Activated naive CD4-positive, alpha-beta T cell treated with anti-CD3 and anti-CD28 coated beads, Interleukin-2, amount 50 U/mL, for 72 hours (primary cell): ENCODE measurements at places on chromosomes 2 and 18.

DNA sequence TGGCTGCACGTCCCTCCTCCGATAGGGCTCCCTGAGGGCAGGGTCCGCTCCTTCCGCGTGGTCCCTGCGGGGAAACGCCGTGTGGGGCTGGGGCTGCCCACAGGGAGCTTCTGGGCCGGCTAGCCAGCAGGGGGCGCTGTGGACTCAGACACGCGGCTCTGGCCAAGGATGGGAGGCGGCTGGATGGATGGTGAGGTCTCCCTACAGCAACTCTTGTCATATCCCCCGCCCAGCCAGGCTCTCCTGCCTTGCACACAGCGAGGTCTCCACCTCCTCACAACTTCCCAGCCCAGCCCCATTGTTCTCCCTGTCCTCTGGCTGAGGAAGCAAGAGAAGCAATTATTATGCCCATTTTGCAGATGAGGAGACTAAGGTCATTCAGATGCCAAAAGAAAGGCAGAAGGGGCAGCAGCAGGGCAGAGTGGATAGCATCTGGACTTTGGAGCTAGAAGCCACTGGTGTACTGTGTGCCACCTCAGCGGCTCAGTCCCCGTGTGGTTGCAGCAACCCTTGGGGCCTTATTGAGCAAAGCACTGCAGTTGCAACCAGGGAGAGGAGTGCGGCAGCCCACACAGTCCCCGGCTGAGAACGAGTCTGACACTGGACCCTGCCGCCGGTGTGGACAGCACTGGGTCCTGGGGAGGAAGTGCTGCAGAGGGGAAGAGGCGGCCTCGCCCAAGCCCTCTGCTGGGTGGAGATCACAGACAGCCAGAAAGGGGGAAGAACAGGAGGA, 99.0 kb downstream of the ZFP36L2 start:
- DNase-seq = peak; percentile 96

DNA sequence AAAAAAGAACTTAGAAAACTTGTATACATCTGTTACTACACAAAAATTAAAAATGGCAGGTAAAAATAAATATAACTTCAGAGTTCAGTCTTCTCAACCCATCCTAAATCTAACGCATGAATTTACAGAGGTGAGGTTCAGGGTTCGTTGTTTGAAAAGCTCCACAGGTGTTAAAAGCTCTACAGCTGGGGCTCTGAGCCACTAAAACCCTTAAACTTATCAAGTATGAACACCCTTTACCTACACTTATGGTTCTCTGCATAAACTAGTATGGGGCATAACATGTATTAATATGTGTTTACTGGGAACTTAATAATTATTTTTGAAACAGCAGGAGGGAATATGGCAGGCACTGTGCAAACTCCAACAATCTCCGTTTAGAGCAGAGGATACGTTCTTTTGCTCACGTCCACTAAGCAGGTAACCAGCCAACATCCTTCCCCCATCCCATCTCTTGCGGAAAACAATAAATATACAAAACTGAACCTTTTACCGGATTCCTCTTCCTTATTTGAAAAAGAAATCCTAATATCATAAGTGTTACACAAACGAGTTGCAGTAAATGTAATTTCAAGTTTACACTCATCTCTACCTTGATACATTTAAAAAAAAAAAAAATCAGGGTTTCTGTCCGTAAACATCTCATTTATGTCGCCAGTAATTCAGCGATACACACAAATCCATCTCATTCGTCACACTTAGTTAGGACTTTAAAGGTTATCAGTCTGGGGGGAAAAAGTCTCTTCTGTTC, 1.3 kb downstream of the PIAS2 start:
- DNase-seq = no peak

- no peak for DNase-seq
Observed at GRCh38 chr2:160474319-160474645, 19.3 kb downstream of the RBMS1 start.

- no peak for DNase-seq
Observed at GRCh38 chr2:10276481-10277292, 26.0 kb upstream of the HPCAL1 start.

DNA sequence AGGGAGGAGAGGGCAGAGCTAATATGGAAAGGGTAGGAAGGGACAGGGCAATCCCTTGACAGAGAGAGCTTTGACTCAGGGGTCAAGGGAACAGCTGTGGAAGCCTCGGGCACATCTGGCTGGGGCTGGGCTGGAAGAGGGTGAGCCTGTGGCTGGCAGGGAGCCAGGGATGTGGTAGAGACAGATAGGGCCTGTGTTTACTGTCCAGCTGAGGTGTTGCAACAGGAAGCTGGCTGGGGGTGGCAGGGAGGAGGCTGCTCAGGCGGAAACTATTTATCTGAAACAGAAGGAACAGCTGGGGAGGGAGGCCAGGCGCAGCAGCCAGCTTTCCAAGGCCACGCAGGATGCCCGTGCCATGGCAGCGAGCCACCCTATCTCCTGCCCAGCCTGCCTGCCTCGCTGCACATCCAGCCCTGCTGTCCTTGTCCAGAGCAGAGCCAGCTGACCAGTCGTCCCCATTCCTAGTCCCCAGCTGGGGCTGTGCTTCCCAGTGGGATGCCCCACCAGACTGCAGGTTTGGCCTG, 264.7 kb downstream of the CYP26B1 start:
- DNase-seq = no peak

DNA sequence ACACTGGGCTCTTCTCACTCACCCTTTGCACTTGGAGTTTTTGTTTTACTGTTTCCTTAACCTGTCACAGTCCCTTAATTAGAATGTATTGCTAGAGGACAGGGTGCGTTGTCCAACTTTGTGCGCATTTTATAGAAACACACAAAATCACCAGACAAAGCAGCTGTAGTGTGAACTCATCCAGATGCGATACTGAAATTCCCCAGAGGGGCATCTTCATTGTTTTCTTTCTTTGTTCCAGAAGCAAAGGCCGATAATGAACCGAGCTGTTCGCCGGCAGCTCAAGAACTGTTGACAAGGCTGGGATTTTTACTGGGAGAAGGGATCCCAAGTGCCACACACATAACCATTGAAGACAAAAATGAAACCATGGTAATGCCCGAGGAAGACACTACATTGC, 137.6 kb downstream of the WDSUB1 start:
- DNase-seq = no peak

DNA sequence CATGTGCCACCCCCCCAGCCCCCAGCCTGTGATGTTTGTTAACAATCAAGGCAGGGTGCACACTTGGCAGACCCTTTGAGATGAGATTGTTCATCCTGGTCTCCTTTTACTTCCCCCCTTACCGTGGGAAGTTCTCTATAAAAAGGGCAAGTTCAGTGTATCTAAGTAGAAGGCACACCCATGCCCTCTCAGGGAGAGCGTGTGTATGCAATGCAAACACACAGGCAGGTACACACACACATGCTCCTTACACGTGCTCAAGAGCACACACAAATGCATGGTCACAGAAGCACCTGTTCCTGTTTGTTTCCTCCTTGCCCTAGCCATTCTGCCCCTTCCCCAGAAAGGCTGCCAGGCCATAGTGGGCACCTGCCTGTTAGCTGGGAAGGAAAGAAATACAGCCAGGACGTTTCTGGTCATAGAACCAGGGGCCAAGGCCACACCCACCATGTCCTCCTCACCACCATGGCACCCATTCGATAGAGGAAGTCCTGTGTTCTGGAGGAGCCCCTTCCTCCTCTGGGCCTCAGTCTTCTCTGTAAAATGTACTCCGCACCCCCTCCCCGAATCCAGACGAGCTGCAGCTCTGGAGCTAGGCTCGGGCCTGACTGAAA, 3.1 kb downstream of the ATOH8 start:
- DNase-seq = no peak

- DNase-seq = no peak
Observed at GRCh38 chr18:60413944-60414547, 41.5 kb upstream of the MC4R start.

DNA sequence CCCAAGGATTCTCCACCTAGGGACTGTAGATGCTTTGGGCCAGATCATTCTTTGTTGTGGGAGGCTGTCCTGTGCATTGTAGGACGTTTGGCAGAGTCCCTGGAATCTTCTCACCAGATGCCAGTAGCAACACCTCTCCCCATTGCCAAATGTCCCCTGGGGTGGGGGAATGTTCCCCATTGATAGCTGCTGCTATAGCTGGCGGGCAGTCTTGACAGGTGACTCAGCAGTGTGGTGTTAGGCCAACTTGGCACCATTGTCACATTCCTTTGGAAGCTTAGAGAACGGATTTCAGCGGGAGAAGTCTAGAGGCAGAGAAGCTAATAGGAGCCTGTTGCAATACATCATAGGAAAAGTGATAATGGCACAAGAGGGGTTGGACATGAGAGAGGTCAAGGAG, 495.7 kb upstream of the SMIM21 start:
- DNase-seq = no peak

DNA sequence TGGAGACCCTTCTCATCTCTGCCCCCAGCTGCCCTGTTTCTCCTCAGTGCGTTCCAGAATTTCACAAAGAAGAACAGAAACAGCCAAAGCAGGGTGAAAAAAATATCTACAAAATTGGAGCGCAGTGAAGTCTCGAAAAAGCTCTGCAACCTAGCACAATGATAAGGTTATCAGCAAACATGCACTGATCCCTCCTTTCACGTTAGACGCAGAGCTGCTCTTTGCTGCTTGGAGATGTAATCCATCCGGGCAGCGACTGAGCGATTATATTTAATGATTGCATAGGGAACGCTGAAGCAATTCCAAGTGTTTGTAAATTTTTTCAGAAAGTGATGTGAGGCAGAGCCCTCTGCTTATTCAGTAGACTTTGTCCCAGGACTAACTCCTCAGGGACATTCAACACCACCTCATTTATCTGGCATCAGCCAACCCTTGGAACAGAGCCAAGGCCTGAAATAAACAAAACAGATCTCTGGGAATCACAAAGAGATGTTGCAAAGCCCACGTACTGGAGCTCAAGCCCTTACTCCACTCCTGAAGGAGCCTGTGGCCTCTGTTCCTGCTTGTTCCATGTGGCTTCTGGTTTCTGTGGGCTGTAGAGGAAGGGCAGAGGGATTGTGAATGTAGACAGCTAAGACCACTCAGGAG, 172.6 kb upstream of the BCL2L11 start:
- DNase-seq = no peak

DNA sequence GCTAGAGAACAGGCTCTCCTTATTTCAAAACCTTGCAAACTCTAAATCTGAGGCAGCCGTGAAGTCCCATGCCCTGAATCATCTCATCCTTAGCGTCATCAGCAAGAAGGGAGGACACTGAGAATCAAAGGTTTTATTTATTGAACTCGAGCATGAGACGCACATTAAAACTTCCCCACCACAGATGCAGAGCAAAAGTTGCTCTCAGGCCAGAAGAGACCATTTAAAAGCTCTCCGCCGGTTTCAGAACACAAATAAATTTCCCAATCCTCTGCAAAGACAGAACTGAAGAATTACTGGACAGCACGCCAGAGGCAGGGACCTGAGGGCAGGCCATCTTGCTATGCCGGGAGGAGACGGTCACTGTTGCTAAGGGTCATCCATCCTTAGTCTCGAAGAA, 1.3 kb downstream of the AMMECR1L start:
- DNase-seq = no peak

- DNase-seq = no peak
Observed at GRCh38 chr2:105497094-105497493, 98.2 kb upstream of the FHL2 start.

DNA sequence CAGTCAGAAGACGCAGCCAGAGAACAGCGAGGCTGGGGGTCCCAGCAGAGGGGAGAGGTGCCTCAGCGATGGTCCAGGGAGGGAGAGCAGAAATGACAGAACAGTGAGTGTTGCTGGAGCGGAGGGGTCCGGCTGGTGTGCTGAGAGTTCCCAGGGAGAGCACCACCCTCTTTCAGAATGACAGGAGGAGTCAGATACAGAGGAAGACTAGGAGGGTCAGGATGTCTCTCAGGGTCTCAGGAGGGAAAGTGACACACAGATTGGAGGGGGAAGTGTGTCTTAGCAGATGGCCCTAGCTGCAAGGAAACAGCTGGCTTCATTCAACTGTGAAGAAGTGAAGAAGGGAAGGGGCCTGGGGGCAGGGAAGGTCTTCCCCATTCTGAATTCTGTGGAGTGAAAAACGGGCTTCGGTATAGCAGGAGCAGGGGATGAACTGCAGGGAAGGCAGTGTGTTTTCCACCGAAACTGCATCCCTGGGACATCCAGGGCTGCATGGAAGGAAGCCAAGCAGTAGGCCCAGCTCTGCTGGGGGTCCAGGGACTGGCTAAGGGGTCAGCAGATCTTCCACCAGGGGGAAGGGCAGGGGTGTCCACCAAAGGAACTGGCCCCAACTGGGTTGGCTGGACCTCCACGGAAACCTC, 90.0 kb upstream of the OTOS start:
- DNase-seq = no peak

DNA sequence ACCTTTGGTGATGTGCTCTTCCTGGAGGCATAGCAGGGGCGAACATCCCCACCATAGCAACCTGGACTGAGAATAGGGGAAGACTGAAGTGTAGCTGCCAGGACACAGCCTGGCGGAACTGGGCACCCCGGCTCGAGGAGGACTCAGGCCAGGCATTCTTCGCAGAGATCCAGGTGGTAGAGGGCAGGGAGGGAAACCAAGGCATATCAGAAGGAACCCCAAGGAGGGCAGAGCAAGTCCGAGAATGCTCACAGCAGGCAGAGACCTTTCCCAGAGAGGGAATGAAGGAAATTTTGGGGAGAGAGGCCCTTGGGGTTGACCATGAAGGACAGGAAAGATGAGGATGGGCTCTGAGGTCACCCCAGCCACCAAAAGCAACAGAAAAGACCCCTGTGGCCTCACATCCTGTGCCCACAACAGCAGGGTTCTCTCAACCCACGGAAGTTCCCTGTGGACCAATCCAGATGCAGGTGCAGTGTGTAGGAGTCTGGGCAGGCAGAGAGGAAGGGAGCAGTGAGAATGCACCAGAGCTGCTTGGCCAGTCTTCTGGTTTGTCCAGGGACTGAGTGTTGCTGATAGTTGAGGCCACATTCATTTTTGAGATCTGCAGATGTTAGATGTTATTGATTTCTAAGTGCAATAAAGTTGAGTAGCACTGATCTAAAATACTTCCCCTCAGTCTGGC, 136.9 kb downstream of the PXDN start:
- DNase-seq = no peak

- DNase-seq = no peak
Observed at GRCh38 chr2:234451852-234452625, 44.8 kb downstream of the ARL4C start.

GRCh38 chr18:48576457-48576771, 37.6 kb downstream of the CTIF start:
- DNase-seq = no peak

- DNase-seq = no peak
Observed at GRCh38 chr18:68507781-68508180, 207.1 kb downstream of the TMX3 start.
